ENCODE measurements at places on chromosomes 7 and 10. TPM values are rescaled to one million over a fixed set of nuclear protein-coding genes. Genes with fewer than 3 reads are reported as not detected.

TLL2 gene
- 0.17 TPM for total RNA-seq

POM121C gene
- 82.3 TPM for total RNA-seq

SPDYE2B gene
- not detected for total RNA-seq

SEC24C gene
- 127 TPM for total RNA-seq

SEMA3A gene
- 0.78 TPM for total RNA-seq

DNA sequence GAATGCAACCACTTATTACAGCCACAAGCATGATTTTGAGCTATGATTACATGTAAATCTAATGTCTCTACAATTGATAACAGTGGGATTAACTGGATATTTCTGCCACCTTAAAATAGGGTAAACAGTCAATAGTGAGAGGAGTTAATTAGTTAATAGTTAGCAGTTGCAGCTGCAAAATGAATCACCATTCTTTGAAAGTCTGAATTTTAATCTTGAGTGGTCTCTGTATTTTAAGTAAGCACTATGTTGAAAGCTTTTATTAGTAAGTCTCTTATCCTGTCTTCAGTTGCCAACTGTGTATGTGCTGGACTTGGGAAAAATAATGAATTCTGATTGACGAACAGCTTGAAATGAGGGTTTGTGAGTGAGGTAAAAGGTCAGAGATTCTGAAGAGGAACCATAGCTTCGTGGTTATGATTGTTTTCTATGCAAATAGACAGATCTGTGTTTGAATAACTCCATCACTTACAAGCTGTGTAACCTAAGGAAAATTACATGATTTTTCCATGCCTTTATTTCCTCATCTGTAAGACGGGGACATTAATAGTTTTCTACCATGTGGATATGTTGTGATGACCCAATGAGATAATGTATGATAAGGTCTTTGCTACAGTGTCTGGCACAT is 75.2 kb downstream of the RNLS start:
- no peak for DNase-seq

DNA sequence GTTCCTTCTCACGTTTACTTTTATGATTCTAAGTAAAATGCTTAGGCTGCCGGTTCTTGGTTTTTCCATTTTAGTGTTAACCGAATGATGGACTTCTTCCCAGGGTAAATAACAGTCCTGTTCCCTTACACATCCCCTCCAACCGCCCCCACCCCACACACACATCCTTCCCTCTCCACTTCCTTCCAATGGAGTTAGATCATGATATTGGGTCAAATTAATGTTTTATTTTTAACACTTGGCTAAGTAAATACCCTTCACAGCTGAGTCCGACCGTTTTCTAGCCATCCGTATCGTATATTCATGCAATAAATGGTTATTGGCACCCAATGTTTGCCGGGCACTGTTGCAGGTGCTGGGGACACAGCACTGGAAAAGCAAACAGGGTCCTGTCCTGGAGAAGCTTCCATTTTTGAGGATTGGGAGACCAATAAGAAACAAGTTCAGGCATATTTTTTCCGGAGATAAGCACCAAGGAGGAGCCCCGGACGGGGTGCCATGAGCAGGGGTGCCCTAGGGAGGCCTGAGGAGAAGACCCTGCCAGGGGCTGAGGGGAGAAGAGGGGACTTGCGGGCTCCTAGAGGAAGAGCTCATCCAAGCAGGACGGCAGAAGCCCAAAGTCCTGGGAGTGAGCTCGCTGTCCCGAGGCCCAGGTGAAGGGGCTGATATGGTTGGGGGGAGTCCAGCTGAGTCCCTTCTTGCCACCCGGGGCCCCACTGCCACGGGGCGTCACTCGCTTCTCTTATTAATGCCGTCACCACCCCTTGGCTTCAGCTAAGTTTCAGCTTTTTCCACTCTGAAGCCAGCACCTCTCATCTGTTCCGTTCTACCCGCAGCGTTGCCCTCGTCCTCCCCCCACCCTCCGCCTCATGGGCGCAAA is 126.0 kb upstream of the RET start:
- DNase-seq: no peak

GRCh38 chr10:130333185-130333584 is 197.0 kb downstream of the GLRX3 start:
- no peak for DNase-seq

DNA sequence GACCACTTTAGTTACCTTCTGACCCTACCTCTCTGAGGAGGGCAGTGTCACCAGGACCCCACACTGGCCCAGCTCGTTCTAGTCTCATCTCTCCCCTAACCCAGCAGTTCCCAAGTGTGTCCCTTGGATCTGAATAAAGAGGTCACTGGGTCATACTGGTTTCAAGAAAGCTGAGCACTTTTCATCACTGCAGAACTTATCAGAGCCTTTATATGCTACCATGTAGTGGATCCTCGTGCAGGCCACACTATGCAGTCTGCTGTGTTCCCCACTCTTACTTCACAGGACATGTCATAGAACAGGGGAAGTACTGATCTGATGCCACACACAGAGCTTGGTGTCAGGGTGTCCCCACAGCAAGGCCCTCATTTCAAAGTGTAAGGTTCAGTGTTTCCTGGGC is 113.8 kb downstream of the GFRA1 start:
- no peak for DNase-seq

DNA sequence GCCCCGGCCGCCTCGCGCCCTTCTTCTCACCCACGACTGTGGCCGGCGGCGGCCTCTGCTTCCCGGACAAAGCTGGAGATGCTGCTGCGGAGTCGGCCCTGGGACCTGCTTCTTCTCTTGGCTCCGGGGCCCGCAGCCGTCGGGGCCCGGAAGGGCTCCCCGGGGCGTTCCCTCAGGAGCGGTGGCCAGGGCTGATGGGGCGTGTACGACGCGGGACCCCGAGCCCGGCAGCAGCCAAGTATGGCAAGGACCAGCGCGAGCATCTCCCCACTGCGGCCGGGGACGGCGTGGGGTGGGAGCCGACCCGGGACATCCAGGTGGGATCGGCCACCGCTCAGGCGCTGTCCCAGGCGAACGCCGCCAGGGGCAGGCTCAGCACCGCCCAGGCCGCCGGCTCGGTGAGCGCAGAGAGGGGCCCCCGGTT is 27.6 kb upstream of the BMS1 start:
- no peak for DNase-seq
